ENCODE measurements at places on chromosomes 13 and 19.
A peak's percentile ranks its signal among the peaks of the same experiment; 100 is the strongest.

DNA sequence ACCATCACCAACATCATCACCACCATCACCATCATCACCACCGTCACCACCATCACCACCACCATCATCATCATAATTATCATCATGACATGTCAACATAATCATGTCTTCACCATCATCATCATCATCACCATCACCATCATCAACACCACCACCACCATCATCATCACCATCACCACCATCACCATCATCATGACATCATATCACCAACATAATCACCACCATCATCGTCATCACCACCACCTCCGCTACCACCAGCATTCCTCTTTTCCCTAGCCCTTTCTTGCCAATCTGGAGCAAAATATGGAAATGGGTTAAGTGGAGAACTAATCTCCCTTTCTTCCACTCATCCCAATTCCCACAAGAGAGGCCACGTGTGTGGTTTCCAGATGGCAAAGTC is 1.1 kb upstream of the TTYH1 start:
- DNase-seq: no peak

DNA sequence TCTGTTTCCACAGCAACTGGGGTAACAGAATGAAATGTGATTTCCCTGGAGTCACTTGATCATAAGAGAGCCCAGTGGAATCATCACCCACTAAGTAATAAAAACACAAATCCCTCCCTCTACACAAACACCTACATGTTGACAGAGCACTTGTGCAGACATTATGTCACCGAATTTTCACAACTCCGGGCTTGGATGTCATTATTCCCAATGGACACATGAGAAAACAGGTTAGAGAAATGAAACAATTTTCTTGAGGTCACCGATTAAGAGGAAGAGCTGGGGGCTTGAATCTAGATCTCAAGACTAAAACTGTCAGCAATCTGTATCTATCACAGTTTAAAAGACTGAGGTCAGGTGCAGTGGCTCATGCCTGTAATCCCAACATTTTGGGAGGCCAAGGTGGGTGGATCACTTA is 3.1 kb downstream of the XRCC1 start:
- DNase-seq: no peak

DNA sequence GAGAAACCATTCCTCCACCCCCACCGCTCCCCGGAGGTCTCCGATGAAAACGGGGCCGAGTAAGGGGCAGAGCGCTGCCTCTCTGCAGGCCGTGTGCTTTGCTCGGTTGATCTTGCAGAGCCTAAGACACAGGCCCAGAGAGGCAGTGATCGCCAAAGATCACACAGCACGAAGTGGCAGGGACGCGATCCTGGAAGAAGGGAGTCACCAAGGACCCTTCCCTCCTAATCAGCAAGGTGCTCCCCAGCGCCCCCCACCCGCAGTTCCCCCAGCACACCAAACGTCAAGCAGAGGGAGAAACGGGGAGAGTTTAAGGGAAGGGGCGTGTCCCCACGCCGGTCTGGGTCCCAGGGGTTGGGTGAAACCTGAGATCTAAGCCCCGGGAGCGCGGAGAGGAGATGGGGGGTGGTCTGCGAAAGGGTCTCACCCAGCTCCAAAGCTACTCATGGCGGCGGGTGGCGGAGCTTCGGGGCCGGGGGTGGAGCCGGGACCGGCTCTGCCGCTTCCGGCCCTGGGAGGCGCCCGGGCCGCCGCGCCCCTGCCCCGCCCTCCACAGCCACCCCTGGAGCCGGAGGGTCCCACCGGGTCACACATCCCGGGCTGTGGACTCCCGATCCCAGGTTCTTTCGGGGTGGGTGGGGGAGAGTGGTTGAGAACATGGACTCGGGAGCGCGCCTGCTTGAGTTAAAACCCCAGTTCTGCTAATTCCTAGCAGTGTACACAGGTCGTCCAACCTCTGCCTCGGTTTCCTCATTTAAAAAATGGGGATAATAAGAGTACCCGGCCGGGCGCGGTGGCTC is at the start of gene EML2:
TSS of gene EML2 (minus strand) at position 468 of the 800 bp plus-strand sequence. CDS start at position 447, 21 bp downstream.
- peak; percentile 50 for DNase-seq

DNA sequence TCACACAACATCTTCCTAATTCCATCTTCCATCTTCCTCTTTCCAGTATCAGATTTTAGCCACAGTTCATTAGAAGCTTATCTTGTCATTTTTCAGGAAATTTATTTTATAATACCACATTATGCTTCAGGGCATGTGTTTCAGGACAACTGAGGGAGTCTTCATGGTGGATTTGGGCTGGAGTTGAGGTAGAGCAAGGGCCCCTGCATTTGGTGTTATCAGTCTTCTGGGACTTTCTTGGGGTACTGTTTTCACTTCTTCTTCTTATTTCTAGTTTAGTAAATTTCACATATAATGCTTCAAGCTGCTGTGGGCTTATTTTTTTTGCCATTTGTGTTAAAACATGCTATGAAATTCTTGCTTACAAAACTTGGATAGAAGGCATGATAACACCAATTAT is 188.7 kb downstream of the LHFPL6 start:
- DNase-seq: no peak

DNA sequence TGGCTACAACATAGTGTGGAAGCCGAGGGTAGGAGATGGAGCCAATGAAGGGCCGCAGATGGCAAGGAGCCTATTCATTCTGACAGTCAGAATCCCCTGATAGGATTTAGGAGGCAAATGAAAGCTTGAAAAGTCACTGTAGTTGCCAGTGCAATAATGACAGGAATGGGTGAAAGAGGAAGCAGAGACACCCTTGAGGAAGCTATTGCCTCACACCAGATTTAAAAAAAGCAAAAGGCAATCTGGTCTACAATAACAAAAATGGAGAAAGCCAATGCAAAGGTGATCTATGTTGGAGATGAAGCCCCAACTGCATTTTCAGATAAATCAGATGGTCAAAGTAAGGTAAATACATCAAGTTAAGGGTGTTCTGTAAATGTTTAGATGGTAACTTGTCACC is 158.5 kb downstream of the TUBA3C start:
- no peak for DNase-seq

DNA sequence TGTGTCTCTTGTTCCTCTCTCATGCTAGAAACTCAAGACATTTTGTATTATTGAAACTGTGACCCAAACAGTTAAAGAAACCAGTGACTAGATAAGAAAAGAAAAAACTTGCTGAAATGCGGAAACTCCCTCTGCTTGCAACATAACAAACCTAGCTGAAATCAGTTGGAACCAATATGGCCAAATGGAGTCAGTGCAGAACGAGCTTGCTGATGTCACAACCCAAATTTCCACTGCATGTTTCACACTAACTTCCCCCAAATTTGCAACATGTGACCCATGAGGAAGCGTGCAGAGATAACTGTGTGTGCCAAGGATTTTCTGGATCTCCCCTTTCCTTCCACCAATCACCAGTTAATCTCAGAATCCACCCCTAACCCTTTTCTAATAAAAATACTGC is 208.0 kb downstream of the DLEU7 start:
- no peak for DNase-seq

DNA sequence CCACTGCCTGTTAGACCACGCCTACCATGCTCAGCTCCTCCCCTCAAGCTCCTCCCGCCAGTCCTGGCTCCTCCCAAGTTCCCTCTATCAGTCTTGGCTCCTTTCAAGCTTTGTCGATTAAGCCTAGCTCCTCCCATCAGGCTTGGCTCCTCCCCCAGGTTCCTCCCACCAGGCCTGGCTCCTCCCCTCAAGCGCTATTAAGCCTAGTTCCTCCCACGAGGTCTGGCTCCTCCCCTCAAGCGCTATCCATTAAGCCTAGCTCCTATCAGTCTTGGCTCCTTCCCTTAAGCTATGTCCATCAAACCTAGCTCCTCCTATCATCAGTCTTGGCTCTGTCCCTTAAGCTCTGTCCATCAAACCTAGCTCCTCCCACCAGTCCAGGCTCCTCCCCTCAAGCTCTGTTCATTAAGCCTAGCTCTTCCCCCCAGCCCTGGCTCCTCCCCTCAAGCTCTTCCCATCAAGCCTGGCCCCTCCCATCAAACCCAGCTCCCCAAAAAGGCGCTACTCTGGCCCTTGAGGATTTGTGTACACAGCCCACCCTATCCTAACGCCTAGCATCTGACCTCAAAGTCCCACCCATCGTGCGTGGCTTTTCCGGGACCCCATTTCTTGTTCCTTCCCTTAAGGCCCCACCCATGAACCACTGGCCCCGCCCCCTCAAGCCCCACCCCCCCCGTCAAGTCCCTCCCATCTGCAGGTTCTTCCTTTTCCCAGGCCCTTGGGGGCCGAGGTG is 10.0 kb downstream of the CAMSAP3 start:
- no peak for DNase-seq

GRCh38 chr19:14005349-14006084 is 603 bp downstream of the RFX1 start:
- peak; percentile 95 for DNase-seq

- peak; percentile 12 for DNase-seq
These were observed 3.5 kb upstream of the OBI1 start for GRCh38 chr13:78662467-78662866.

- no peak for DNase-seq
These were observed 35.8 kb upstream of the FLT1 start for GRCh38 chr13:28530729-28531076.

DNA sequence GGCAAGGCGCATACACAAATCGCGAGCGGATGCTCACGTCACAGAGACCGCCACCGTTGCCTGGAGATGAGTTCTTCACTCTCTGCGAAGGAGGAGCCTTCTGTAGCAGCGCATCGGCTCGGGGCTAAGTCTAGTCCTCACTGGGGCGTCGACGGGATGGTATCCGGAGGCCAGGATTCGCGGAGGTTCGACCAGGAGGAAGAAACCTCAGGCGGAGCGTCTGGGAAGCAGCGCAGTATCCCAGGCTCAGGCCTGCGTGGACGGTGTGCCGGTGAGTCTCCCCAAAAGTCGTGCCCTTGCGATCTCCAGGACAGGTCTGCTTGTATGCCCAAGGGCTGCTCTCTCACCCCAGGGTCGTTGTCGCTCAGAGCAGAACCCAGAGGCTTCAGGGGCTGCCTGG is 40.4 kb downstream of the ZNF146 start:
- no peak for DNase-seq

DNA sequence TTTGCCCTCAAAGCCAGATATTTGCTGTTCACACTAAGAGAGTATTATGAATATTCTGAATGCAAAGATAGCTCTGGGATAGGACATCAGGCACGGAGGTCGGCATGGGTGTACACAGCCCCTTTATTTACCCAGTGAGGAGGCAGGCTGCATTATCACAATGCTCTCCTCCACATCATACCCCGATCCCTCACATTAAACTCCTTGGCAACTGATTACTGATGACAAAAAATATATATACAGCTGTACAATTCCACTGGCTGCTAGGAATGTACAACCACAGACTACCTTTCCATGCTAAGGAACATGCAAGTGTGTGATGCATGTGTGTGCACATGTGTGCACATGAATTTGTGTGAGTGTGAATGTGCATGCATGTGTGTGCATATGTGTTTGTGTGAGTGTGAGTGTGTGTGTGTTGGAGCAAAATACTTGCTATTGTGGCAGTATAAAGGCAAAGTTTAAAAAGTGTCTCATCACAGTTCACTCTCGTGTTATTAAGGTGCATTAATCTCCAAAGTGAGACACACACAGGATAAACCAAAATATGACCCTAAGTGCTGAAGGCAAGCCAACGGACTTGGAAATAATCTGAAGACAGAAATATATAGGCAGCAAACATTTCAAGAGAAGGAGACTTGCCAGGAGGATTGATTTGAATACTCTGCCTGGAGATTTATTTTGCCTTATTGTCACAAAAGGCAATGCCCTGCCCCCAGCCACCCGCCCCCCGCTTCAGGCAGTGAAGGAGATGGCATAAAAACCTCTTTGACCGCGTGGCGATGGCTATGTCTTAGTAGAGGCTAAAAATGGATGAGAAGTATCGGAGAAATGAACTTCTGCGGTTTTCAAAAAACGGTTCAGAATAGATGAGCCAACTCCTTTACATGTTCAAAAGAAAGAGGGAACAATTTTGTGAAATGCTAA is 274.8 kb downstream of the TSHZ3 start:
- no peak for DNase-seq

GRCh38 chr19:19626516-19627472 is 1.2 kb downstream of the LPAR2 start:
- DNase-seq: peak; percentile 9

DNA sequence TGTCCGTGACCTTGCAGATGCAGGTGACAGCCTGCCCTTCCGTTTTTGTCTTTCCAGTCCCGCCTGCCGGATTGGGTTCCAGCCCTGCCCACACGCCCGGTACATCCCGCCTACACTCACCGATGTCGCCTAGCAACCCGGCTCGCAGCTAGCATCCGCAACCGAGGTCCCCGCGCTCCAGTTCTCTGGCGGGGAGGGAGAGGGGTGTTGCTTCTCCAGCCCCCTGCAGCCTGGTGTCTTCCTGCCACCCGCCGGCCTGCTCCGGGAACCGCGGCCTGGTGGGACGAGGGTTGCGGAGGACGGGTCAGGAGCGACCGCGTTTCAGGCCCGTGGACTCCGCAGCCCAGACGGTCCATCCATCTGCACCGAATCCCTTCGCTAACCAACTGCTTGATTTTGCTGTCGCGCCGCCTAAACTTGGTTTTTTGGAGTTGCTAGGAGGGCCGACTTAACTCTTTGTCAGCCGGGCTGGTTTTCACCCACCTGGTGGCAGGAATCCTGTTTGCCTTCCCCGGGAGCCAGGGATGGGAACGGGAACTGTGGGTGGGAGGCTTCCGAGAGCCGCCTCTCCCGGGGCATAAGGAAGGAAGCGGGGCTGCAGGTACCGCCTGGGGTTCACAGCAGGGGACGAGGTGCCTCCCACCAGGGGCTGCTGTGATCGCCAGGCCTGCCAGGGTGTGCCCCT is 15.4 kb upstream of the MATK start:
- peak; percentile 42 for DNase-seq

GRCh38 chr13:108156749-108157148 is 58.6 kb downstream of the LIG4 start:
- no peak for DNase-seq

DNA sequence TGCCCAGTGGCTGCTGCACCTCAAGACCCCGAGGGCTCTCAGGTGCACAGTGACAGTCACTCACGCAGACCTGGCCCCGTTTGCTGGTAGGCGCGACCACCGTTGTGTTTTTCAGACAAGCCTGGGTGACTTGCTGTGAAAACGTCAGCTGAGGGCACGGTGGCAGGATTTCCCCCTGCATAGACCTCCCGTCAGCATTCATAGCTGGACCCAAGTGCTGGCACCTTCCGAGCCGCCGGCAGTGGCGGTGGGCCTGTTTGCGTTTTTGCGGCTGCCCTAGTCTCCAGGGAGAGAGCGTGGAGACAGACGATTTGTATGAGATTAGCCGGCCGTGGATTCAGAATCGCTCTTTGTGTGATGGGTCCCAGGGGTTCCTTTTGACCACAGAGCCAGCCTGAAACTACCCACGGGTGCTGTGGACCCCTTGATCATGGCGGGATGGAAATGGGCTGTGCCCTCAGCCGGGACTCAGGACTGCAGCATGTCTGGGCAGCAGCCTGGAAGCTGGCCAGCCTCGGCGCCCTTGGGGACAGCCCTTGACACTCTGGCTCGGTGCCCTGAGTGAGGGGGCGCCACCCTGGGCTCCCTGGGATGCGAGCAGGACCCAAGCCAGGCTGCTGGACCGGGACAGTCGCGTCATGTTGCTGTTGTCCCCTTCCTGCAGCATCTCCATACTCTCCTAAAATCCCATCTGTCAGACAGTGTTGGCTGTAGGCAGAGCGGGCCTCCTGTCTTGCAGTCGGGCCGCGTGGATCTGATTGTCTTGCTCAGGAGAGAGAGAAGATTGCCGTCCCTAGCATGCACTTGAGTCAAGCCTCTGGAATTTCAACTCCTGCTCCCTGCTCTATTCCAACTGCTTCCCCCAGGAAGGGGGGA is 8.6 kb downstream of the KDM4B start:
- no peak for DNase-seq

Measured in T-helper 1 cell (primary cell).